ENCODE measurements at places on chromosomes 6 and 20.

GRCh38 chr6:137495703-137496336 lies 1.6 kb upstream of the OLIG3 start:
- DNase-seq, result no peak

GRCh38 chr20:5080384-5080877 lies 39.3 kb downstream of the PCNA start:
- DNase-seq, result peak; percentile 14

DNA sequence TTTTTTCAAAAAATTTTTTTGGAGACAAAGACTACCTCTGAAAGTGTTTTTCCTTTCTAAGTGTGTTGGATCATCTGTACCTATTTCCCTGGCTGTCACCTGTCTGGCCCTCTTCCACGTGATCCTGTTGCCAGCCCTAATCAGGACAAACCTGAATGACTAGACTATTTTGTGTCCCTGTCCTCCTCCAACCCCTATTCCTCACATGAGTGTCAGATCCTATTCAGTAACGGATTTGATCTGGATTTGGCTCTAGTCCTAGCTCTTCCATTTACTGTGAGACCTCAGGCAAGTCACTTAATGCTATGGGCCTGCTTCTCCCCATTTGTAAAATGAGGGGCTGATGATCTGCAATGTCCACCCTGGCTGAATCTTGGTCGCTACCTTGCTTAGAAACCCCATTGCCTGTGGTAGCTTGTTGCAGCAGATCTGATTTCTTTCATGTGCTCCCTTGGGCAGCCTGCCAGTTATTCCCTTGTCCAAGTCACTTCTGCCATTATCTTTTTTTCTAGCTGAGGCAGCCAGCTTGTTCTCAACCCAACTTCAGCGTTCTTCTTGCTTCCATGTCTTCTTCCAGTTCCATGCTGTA lies 4.8 kb downstream of the PHF20 start:
- DNase-seq, result no peak

- no peak for DNase-seq
Observed at GRCh38 chr20:10524034-10524476, 89.0 kb downstream of the SLX4IP start.

GRCh38 chr6:35449287-35449881 lies 2.8 kb upstream of the FANCE start:
- peak; percentile 80 for DNase-seq

DNA sequence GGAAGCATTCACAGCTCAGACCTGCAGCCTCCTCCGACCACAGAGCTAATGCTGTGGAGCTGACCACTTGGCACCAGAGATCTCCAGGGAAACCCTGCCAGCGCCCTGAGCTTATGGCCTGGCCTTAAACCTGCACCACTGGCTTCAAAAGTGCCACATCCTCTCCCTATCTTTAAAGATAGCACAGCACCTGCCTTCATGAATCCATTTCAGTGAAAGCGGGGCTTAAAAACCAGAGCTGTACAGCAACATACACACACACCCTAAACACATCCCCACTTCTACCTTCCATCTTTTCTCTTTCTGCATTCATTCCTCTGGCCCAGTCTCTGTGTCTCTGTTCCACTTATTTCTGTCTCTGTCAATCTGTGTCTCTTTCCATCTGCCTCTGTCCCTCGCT lies 59.8 kb upstream of the CCDC167 start:
- no peak for DNase-seq

DNA sequence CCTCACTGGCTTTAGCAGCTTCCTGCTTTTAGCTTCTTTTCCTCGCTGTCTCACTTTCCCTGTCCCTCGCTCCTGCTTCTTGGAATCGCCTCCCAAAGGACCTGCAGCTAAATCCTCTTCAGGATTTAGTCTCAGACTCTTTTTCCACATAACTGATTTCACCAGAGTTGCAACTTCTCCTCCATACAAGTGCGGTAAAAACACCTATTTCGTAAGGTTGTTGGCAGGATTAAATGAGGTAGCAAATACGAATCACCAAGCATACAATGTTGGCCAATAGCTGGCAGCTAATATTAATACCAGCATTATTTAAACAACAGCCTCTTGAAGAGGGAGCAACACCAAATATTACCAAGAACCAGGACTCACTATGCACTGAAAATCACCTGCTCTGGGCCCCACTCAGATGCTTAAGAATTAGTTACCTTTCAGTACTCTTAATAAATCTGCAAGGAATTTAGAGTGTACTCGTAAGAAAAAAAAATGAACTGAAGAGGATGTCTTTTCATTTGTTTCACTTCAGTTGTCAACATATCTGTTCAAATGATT lies 123.0 kb downstream of the DTNBP1 start:
- no peak for DNase-seq

- no peak for DNase-seq
Observed at GRCh38 chr20:63642527-63643247, 10.5 kb downstream of the STMN3 start.

- no peak for DNase-seq
Observed at GRCh38 chr20:58173930-58174707, 54.3 kb downstream of the ANKRD60 start.

GRCh38 chr6:137304020-137304780 lies 85.0 kb upstream of the IFNGR1 start:
- DNase-seq, result no peak

GRCh38 chr6:113457198-113457597 lies 399.9 kb upstream of the MARCKS start:
- DNase-seq, result no peak

- DNase-seq, result no peak
Observed at GRCh38 chr6:92690997-92691599, 728.3 kb downstream of the EPHA7 start.

GRCh38 chr20:4605166-4605565 lies 116.5 kb upstream of the PRND start:
- no peak for DNase-seq

DNA sequence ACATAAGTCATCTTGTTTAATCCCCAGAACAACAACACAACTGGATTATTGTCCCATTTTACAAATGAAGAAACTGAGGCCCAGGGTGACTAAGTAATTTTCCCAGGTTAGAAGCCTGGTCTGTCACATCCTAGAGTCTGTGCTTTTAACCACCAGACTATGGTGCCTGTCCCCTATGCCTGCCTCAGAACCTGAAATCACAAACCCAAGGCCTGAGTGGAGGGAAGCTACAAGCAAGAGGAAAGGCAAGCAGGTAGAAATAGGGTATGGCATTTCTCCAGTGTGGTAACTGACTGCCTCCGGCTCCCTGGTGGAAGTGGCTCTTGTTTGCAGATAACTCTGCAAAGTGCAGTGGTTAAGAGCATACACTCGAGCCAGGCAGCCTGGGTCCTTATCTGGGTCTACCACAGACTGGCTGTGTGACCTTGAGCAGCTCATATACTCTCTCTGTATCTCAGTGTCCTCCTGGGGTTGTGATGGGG lies 2.5 kb downstream of the TMEM63B start:
- no peak for DNase-seq

DNA sequence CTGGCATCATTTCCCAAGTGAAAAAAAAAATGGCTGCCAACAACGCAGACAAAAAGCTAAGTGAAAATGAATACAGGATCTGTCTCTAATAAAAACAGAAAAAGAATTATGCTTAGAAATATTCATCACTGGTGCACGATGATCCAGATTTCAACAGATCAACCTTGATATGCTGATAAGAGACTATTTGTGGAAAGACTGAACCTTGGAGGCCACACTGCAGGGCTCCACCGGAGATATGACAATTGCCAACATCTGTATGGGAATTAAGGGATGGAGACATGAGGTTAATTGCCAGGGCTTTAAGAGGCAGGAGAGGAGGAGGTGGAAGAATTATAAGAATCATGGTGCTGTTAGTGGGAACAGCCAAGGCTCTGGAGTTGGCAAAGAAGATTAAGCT lies 48.3 kb downstream of the PFDN4 start:
- no peak for DNase-seq

- DNase-seq, result no peak
Observed at GRCh38 chr20:38815446-38815845, 9.9 kb downstream of the PPP1R16B start.

DNA sequence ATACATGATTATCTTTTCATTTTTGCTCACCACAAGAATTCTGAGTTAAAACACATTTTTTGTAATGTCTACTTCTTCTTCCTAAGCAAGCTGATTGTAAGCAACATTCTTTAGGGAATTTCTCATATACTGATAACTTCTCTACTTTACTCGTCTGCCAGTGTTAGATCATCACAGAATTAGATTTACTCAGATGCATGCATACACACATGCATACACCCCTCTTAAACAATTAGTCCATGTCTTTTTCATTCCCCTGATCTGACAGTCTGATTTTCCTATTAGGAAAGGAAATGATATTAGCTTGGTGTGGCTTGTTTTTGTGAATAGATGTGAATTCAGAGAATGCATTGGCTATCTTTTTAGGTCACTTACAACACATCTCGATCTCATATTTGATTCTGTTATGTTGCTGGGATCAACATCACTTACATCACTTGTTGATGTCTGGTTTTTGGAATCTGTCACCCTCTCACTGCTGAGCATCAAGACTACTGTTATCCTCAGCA lies 91.4 kb downstream of the FIG4 start:
- DNase-seq, result no peak

DNA sequence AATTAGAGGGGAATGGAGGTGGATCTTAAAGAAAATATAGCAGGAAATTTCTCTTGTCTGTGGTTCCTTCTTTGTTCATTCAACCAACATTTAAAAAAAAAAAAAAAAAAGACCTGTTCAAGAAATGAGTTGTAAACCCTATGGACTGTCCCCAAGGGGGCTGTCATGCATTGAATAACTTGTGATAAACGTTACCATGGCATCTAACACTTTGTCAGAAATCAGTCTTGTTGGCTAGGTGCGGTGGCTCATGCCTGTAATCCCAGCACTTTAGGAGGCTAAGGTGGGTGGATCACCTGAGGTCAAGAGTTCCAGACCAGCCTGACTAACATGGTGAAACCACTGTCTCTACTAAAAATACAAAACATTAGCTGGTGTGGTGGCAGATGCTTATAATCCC lies 381.7 kb downstream of the BCKDHB start:
- no peak for DNase-seq

DNA sequence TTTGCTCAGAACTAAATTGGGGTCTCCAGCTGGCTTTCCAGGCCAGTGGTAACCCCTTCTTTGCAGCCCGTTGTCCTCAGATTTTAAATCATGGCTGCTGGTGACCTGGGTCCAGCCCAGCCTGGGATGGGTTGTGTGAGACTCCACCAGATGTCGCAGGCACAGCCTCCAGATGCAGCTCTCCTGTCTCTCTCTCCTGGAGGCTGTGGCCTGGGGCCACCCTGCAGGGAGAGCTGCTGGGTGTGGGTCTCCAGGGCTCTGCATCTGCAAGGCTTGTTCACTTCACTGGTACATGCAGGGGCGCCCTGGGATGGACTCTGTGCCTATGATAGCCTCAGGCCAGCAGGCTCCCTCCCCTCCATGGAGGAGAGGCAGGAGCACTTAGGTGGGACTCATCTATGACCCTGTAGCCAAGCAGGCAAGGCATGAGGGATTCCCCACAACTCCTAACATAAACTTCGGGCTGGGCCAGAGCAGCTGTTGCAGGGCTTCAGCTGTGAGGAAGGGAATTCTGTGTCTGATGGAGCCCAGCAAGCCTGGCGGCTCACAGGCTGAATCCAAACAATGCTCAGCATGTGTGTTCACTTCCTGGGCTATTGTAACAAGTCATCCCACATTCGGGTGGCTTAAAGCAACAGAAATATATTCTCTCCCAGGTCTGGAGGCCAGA lies 94.7 kb upstream of the NXT1 start:
- DNase-seq, result no peak

DNA sequence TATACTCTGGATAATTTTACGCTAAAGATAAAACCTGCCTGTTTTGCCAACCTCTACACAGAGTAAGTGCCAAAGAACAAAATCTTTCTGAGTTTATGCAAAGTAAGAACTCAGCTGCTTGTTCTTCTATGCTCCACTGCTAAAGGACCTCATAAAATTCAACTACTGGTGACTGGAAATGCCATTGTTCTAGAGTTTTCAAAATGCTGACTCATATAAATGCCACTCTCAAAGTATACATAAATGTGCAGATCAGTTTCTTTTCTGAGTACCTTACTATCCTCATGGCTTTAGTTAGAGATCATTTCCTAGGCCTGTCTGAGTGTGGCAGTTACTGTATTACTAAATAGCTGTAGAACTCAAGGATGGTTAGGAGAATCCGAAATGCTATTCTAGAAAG lies 45.6 kb downstream of the LYRM4 start:
- no peak for DNase-seq

GRCh38 chr6:16947375-16948015 lies 154.4 kb upstream of the STMND1 start:
- no peak for DNase-seq

- no peak for DNase-seq
Observed at GRCh38 chr20:39799366-39799965, 837.3 kb downstream of the DHX35 start.

DNA sequence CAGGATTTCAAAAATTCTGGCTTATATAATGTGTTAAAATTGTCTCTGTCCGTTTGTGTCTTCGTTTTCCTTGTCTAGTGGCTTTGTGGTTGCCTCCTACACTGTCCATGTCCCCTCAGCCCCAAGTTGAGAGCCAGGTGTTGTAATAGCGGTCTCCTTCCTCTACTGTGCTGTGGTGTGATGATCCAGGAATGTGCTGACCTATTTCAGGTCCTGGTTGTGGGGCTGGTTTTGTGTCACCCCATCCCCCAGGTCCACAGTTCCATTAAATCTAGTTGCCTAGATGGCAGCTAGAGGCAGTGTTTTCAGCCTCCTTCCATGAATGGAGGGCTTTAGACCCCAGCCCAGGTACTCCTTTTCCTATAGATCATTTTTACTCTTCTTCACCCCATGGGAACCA lies 128.7 kb downstream of the DNAH8 start:
- no peak for DNase-seq

- DNase-seq, result no peak
Observed at GRCh38 chr20:62511300-62511914, 35.6 kb upstream of the GATA5 start.

GRCh38 chr6:89375427-89376267 lies 23.1 kb upstream of the UBE2J1 start:
- DNase-seq, result peak; percentile 75

- DNase-seq, result no peak
Observed at GRCh38 chr6:1592852-1593251, 16.9 kb upstream of the FOXC1 start.

DNA sequence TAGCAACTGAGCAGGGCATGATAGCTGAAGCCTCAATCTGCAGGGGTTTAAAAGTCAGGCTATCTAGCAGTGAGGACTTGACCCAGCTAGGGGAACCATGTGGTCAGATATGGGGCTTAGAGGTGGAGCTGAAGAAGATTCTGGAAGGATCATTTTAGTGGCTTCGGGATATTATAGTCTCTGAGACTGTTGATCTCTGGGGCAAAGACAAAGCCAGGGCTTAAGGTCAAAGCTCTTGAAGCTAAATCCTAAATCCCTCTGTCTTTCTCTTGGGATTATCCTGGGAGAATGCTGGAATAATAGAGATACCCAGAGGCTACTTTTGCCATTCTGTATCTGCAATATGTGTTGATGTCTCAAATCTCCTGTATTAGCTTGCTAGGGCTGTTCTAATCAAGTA lies 132.2 kb downstream of the DHX35 start:
- DNase-seq, result no peak

- DNase-seq, result no peak
Observed at GRCh38 chr6:163147994-163148393, 266.5 kb upstream of the QKI start.

All from CD4-positive, alpha-beta T cell treated with Interleukin-12 subunit alpha and Interleukin-12 subunit beta, for 1 hour (primary cell).